HT1080 (cell line): ENCODE measurements at places on chromosomes 11 and 22. TPM values are rescaled to one million over a fixed set of nuclear protein-coding genes. Genes with fewer than 3 reads are reported as not detected.

DNA sequence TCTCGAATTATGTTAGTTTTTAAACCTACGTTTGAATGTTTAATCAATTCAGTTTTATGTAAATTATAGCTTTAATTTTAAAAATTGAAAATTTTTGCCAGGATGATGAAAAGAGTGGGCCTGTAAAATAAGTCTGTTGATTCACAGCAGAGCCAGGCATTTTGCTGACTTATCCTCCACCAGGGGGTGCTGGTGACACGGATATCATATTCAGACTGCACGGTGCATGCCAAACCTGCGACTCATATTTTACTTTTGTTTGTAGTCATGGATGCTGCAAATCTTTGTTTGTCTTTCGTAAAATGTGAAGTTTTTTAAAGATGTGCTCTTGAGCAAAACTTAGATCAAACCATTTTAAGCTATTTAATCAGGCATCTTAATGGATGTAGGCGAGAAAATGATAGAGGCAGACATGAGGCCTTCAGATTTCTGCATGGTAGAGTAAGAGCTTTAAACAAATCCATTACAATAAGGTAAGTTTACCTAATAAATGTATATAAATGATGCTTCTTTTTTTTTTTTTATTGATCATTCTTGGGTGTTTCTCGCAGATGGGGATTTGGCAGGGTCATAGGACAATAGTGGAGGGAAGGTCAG, 3.6 kb upstream of the OR8B3 start:
- DNase-seq: peak; percentile 57

DNA sequence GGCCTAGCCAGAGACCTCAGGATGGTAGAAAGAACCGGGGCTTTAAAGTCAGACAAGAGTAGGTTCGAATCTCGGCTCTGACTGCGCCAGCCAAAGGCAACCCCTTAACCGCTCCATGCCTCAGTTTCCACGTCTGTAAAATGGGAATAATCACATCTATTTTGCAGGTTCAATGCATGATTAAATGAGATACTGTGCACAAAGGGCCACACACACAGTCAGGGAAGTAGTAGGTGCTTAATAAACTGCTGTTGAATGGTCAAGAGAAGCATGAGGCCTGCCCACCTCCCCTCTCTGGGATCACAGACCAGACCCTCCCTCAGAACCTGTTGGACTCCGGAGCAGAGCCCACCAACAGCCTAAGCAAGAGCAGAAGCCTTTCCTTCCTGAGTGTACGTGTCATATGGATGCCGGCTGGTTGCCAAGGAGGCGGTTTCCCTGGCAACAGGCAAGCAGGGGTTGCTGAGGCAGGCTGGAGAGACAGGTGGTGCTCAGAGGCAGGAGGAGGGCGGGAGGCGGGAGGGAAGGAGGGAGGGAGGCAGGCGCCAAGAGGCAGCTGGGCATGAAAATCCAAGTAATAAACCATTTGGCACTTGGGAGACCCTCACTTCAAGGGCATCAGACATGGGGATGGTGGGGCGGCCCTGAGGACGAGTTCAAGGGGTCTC, 43.9 kb downstream of the NFAM1 start:
- peak; percentile 31 for DNase-seq

DNA sequence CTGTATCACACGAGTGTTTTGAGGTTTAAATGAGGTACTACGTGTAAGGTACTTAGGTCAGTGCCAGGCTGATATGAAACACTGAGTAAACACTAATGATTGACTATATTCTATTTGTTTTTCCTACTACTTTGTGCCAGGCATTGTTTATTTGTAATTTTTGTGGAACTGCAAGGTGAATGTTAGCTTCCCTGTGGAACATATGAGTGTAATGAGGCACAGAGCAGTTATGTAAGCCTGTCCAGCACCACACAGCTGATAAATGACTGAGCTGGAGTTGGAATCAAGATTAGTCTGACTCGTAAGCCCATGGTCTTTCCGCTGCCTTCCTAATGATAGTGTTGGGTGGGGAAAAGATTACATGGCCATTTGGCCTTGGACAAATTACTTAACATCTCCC, 5.9 kb downstream of the SLC37A2 start:
- peak; percentile 7 for DNase-seq

DNA sequence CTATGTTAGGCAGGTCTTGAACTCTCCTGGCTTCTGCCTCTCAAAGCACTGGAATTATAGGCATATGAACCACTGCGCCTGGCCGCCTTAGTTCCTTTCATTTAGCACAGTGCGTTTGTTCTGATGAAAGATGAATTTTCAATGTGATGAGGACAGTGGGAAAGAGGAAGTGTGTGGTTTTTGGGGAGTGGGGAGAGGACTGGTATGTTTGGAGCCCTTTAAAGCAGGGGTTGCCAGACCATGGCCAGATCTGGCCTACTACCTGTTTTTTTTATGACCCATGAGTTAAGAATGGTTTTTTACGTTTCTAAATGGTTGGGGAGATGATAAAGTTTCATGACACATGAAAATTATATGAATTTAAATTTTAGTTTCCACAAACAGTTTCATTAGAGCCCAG, 12.5 kb downstream of the ATXN10 start:
- DNase-seq: peak; percentile 15

- DNase-seq: peak; percentile 31
Observed at GRCh38 chr11:32829680-32830412, at the start of gene PRRG4. TSS of gene PRRG4 (plus strand) at chr11:32829927. CDS start at chr11:32830530, 603 bp downstream.

DNA sequence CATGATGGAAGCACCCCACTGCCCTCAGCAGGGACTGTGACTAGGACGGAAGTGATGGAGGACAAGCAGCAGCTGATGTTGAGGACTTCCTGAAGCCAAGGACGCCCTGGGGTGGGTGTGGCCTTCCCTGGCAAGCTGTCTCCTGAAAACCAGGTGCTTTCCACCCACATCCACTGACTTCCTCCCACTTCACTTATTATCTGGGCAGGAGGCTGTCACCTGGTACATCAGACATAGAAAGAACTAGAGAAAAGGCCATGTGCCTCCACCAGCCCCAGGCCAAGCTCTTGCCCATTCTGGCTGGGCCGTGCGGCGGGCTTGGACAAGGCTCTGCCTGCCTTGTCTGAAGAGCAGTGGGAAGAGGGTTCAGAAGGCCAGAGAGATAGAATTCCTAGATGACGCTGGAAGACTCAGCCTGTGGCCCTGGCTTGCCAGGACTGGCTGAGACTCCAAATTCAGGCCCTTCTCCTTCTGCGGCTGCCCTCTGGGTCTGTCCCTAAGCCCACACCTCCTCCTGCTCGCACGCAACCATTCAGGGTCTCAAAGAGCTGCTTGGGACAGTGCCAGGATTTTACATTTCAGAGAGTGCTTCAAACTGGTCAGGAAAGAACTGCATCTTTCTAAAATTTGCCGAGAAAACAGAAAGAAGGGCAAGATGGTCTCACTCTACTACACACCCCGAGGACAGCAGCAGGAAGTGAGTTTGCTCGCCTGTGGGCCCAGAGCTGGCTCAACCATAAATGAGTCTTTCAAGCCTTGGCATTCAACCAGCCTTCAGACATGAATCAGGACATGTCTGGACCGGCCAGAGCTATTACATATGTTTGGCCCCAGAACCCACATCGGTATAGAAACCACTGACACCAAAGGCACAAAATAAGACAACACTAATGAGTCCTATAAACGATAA, 13.3 kb downstream of the ARHGAP1 start:
- DNase-seq: peak; percentile 31

DNA sequence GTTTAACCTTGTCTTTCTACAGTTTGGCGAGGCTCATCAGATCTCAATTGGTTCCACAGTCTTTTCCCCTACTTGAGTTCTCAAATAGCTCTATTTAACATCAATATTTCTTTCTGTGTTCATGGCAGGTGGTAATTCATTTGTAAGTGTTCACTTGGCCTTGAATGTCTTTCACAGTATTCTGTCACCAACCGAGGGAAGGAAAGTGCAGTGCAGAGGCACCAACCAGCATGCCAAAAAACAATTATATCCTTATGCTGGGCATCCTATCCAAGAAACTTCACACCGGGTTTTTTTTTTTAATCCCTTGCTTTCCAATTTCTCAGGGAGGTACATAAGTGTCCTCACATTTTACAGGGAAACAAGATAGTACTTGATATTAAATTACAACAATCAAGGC, 55.0 kb upstream of the ZC3H12C start:
- DNase-seq: no peak

- DNase-seq: peak; percentile 61
Observed at GRCh38 chr22:37657590-37658132, 862 bp upstream of the PDXP start.

- no peak for DNase-seq
Observed at GRCh38 chr22:27213294-27213693, 555.9 kb downstream of the MIAT start.

DNA sequence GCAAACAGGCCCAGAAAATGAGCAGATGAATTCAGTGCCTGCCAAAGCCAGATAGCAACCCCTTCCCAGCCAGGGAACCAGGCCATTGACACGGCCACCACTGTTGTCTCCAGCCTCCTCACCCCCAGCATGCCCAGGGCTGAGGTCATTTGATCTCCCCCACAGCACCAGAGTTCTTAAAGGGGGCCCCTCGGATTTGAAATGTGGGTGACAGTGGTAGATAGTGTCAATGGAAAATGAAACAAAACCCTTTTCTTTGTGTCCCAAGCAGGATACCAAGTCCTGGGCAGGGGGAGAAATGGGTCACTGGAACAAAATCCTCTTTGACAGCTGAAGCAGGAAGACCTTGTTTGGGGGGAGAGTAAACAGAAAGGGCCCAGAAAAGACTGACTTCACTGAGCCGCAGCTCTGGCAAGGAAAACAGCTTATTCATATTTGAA, 14.3 kb upstream of the ACCSL start:
- no peak for DNase-seq

DNA sequence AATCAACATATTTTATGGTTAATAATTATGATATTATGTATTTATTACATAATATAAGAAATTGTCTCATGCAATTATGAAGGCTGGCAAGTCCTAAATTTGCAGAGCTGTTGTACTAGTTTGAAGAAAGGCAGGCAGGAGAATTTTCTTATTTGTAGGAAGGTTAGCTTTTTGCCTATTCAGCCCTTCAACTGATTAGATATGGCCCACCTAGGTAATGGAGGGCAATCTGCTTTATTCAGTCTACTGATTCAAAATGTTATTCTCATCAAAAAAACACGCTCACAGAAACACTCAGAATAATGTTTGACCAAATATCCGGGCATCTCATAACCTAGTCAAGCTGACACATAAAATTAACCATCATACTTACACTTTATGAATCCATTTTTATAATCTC, 589.0 kb downstream of the NELL1 start:
- no peak for DNase-seq

Gene BTBD18
- total RNA-seq: not detected in 2 replicates

Gene NCAM1
- 24.2 and 26.3 TPM in 2 replicates for total RNA-seq

Gene TRIM29
- 0.07 TPM in 1 of 2 replicates, not detected in the other for total RNA-seq

Gene TM7SF2
- total RNA-seq: 4.8 and 5.5 TPM in 2 replicates

Gene TENM4
- 27.1 and 33.5 TPM in 2 replicates for total RNA-seq

Gene CHRM1
- not detected in 2 replicates for total RNA-seq

Gene STX5
- total RNA-seq: 32.8 and 34.0 TPM in 2 replicates

Gene MMP11
- total RNA-seq: not detected in 2 replicates
